Activated T-cell treated with anti-CD3 and anti-CD28 coated beads for 24 hours (primary cell): ENCODE measurements at places on chromosomes 2 and 18.

DNA sequence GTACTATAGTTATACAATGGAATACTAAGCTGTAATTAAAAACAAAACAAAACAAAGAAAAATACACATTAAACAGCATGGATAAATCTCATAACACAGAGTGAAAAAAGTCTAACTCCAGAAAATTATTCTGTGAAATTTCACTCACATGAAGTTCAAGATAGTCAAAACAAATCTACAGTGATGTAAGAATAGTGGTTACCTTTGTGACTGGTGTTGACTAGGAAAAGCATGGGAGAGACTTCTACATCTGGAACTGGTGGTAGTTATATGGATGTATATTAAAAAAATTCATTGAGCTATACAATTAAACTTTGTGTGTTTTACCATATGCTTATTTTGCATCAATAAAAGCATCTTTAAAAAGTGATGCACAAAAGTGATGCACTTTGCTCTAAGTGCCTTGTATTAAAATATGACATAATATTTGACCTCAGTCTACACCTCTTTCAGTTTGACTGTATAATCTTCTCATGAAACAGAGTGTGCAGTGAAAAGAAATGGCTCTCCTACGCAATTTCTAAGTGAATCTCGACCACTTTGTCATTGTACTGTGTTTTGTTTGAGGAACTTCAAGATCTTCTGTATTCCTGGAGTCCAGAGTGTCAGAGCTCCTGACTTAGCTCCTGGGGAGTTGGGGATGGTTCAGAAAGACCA, 28.0 kb downstream of the STAT4 start:
- DNase-seq = no peak

DNA sequence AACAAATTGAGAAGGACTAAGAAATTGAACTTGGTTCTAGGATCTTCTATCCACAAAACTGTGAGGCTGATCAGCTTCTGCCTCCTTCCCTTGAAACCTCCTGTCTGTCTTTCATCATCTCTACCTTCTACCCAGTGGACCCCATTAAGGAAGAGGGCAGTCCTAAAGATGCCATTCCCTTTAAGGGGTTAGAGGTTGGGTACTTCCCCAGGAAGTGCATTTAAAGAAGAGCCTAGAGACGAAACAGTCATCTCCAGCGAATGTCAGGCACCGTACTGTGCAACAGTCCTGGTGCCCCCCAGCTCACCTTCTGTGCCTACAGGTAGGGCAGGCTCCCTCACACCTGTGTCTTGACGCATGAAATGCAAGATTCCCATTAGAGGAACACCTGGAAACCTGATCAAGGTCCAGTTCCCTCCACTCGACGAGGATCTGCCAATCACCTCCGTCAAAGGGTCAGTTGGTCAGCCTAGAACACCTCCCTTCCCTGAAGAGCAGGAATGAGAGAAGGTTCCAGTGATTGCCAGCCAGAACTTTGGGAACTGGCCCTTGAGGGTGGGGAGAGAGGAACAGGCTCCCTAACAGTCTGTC, 20.9 kb downstream of the LOXHD1 start:
- DNase-seq = no peak

DNA sequence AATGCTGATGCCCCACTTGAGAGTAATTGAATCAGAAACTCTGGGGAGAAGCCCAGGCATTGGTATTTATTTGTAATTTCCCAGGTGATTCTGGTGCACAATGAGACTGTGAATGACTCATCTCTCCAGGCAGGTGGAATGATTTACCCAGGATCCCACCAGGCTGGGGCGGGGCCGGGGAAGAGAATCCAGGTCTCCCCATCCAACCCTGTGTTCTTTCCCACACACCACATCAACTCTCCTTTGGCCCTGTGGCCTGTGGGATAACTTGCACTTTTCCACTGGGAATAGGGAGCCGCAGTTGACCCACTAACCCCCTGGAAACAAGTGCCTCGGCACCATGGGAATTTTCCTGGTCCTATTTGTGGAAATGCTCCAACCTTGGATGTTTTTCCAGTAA, 409.8 kb downstream of the ZNF521 start:
- DNase-seq = no peak

DNA sequence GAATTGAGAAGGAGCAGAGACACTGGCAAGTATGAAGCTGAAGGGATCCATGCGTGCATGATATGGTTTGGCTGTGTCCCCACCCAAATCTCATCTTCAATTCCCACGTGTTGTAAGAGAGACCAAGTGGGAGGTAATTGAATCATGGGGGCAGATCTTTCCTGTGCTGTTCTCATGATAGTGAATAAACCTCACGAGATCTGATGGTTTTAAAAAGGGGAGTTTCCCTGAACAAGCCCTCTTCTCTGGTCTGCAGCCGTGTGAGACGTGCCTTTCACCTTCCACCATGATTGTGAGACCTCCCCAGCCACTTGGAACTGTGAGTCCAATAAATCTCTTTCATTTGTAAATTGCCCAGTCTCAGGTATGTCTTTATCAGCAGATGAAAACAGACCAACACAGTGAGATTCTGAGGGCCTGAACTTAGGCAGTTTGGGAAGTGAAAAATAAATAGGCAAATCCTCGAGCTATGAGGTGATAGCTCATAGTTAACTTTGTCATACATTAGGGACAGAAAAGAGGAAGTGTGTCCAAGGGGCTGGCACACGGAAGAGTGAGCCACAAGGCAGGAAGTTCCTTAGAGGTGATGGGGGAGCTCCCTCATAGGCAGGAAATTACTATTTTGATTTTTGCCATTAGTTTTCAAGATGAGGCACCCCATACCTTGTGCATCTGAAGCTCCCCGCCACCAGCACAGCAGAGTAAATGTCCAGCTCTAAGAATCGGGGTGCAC, 658.8 kb upstream of the ID2 start:
- DNase-seq = no peak

GRCh38 chr2:55365303-55365702, 54.4 kb downstream of the CCDC88A start:
- no peak for DNase-seq

DNA sequence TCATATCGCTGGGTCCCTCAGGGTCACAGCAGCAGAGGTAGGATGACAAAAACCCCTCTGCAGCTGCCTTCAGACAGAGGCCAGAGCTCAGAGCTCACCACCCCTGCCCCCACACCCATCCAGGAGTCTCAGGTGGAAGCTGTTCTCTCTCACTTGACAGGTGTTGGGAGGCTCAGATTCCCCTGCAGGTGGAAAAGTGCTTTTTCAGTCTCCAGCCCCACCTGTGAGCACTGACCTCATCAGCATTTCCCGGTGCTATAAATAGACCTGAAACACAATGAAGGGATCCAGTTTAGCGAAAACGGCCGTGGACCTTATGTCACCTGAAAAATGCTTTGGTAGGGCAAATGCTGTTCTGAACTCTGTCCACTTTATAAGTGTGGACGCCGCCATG, 254.9 kb downstream of the NDUFA10 start:
- DNase-seq = no peak

GRCh38 chr2:18402831-18403230, 157.6 kb downstream of the RDH14 start:
- DNase-seq = no peak

DNA sequence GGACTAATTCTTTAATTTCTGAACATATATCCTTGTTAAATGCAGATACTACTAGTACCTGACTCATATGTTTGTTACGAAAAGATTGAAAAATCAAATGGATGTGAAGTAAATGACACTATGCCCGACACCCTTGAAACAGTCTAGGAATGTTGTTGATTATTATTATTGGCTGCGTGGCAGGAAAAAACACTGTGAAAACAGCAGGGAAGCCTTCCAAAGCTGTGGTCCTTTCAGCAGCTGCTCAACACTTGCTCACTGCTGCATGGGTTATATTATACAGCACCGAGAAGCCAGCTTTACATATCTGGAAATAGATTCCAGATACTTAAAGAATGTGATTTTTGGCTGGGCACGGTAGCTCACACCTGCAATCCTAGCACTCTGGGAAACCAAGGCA, 26.5 kb downstream of the CRYGD start:
- no peak for DNase-seq

GRCh38 chr18:7482342-7482741, 84.8 kb upstream of the PTPRM start:
- no peak for DNase-seq

GRCh38 chr2:178531168-178531567, 50.9 kb downstream of the PLEKHA3 start:
- no peak for DNase-seq

DNA sequence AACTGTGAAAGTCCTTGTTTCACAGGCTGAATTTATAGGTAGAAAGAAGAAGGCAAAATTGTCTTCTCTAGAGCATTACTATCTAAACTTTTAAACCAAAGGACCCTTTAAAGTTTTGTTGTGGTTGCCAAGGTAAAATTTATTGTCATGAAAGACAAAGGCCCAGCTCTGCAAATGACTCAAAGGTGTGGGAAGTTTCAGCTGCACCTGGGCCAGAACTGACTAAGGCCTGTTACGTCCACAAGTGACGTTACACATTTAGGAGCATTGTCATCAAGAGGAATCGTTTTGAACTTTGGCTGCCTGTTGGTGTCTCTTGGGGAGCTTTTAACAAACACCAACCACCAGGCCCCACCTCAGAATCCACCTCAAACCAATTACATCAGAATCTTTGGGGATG, 8.1 kb upstream of the DSC3 start:
- no peak for DNase-seq

- no peak for DNase-seq
Observed at GRCh38 chr2:158723181-158723838, 71.8 kb upstream of the DAPL1 start.

DNA sequence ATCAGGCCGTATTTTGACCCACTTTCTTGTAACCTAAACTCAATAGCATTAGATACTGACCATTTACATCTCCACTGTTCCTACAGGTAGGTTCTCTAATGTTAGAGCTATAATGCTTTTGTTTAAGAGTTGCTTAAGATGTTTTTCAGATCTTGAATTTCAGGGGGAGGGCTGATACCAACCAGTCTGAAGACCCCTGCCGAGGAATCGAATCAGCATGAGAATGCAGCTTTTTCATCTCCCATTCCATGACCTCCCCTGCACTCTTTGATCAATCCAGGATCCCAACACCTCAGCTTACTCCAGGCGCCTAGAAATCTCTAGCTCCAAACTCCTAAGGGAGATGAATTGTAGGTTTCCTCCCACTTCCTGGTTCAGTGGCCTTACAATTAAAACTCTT, 120.5 kb upstream of the MC4R start:
- DNase-seq = no peak

DNA sequence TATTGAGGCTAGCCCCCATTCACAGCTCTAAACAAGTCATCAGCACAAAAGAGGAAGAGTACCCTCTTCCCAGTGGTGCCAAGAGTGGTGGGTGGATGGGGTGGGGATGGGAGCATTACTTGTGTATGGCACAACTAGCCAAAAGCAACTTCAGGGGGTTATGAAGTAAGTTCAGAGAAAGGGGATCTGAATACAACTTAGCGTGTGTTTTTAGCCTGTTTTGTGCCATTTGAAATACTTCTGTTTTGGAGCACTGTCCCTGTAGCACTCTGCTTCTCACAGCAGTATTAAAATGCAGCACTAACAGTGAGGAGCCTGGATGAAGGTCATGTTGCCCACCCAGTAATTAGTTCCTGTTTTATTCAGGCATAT, 113.5 kb downstream of the CRIM1 start:
- no peak for DNase-seq
